ENCODE measurements at places on chromosomes 2 and 18.

GRCh38 chr2:67974559-67975430, 88.0 kb downstream of the C1D start:
- DNase-seq: no peak

- DNase-seq: no peak
Observed at GRCh38 chr18:11050966-11051365, 98.4 kb downstream of the PIEZO2 start.

- DNase-seq: no peak
Observed at GRCh38 chr2:177673602-177674595, 281.3 kb downstream of the AGPS start.

DNA sequence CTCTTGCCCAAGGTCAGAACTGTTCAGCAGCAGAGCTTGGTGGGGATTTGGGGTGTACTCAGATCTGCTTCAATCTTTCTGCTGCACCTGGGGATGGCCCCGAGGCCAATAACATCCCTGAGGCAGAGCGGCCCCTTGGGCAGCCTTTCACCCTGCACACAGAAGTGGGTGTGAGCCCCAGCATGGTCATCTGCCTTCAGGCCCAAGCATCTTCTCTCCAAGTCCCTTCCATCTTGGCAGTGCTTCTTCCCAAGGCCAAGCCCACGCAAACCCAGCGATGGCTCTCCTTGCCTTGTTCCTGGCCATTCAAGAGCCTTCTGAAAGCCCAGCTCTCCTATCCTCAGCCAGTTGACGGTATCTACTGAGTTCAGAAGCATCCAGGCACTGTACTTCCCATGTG, 172.9 kb downstream of the INHBB start:
- DNase-seq: no peak

All from right hindlimb (tissue), 1 donor.